ENCODE measurements at places on chromosomes 2 and 18.
A peak's percentile ranks its signal among the peaks of the same experiment; 100 is the strongest.

GRCh38 chr2:240469740-240470139 lies 34.3 kb downstream of the GPC1 start:
- DNase-seq, result no peak

- DNase-seq, result no peak
Measured at GRCh38 chr18:61842146-61842545, 50.7 kb downstream of the RNF152 start.

DNA sequence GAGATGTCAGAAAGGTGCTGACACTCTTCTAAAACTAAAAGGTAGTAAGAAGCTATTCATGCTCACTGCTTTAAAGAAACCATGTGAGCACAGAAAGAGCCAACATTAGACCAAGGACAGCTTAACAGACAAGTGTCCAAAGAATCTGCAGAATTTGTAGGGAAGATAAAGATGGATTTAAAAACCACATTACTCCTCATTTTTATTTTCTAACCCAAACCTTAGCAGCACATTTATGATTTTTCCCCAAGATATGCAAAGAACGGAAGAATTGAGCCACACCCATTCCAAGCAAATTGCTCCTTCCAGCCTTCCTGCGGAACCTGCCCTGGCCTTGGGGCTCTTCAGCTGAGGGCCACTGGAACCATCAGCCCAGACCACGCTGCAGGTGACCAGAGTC lies 26.9 kb downstream of the MBP start:
- no peak for DNase-seq

DNA sequence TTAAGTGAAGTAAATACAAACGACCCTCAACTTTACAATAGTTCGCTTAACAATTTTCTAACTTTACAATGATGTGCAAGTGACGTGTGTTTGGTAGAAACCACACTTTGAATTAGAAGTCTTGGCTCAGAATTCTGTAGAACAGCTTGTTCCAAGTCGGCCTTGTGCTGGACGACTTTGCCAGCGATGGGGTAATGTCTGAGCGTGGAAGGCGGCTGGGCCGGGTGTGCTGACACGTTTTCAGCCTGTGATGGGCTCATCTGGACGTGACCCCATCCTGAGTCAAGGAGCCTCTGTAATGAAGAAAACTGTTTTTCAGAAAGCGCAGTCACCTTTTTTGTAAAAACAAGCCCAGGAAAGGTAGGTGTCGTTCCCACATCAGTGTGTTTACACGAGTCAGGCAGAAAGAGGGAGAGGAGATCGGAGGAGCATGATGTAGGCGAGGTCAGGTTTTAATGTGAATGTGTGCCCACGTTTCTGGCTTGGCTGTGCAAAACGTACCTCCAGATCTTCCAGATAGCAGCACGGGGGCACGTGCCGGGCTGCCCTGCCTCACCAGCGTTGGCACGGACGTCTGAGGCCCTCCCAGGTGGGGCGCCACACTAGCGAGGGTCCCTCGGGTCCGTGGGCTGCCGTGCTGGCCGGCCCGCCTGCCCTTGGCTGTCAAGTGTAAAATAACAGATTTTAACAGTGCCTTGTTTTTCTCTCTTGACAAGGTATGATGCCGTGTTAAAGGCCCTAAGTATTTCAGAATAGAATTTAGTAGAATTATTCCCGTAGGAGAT lies 54.6 kb downstream of the CTDP1 start:
- DNase-seq, result no peak

- DNase-seq, result no peak
Measured at GRCh38 chr2:37795938-37796337, 124.5 kb upstream of the CDC42EP3 start.

DNA sequence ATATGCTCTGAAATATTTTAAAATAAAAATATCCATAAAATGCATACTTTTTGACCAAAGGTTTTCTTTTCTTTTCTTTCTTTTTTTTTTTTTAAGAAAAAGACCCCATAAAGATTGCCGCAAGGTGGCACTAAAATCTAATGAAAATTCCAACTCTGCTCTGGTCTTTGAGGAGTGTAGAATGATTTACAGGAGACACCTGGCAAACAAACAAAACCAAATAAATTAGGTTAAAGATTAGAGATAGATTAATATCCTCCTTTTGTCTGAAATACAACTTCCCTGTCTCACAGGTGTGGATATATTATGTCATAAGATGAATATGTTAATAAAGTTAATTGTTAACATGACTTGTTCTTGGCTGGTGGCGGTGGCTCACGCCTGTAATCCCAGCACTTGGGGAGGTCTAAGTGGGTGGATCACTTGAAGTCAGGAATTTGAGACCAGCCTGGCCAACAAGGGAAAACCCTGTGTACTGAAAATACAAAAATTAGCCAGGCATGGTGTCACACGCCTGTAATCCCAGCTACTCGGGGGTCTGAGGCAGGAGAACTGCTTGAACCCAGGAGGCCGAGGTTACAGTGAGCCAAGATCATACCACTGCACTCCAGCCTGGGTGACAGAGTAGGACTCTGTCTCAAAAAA lies 3.5 kb upstream of the RHOB start:
- peak; percentile 74 for DNase-seq

DNA sequence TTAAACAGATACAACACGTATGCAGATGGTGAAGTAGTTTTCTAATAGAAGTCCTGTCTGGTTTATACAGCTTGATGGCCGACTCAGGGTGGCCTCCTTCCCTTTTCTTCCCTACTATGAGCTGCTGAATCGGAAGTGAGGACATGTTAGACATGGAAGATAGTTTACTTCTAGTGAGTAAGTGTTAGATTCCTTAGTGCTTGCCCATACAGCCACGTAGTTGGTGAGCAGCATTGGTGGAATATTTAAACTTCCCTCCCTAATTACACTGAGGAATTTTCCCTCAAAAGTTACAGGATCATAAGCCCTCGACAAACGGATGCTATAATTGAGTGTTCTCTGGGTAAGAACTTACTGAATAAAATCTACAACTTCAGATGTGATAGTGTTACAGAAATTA lies 52.1 kb downstream of the RHBDD1 start:
- DNase-seq, result no peak

- no peak for DNase-seq
Measured at GRCh38 chr18:49544362-49544761, 17.5 kb upstream of the LIPG start.

- no peak for DNase-seq
Measured at GRCh38 chr2:80748592-80748991, 444.0 kb upstream of the LRRTM1 start.

DNA sequence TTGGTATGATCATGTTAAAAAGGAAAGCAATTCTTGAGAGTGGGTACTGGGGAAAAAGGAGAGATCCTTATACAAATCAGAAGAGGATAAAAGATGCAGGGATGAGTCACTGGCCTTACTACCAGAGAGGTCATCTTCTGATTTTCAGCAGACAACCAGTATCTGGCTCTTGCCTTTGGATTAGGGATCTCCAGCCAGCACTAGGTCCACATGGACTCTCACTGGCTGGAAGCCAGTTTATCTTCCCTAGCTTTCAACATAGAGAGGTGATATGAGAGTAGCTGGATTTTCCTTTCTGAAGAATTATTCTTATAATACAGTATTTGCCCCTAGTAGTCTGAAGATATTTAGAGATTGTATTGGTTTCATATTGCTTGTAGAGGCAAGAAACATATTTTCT lies 30.2 kb downstream of the CERKL start:
- DNase-seq, result no peak

- DNase-seq, result no peak
Measured at GRCh38 chr2:239392688-239393387, 8.0 kb downstream of the HDAC4 start.

GRCh38 chr2:128271911-128272600 lies 46.6 kb downstream of the HS6ST1 start:
- peak; percentile 38 for DNase-seq

DNA sequence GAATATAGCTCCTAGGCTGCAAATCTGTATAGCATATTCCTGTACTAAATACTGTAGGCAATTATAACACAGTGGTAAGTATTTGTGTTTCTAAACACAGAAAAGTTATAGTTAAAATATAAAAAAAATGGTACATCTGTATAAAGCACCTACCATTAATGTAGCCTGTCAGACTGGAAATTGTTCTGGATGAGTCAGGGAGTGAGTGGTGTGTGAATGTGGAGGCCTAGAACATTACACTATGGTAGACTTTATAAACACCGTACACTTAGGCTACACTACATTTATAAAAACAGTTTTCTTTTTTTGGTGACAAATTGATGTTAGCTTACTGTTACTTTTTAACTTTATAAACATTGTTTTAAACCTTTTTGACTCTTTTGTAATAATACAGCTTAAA lies 226.3 kb downstream of the CCDC85A start:
- DNase-seq, result no peak

DNA sequence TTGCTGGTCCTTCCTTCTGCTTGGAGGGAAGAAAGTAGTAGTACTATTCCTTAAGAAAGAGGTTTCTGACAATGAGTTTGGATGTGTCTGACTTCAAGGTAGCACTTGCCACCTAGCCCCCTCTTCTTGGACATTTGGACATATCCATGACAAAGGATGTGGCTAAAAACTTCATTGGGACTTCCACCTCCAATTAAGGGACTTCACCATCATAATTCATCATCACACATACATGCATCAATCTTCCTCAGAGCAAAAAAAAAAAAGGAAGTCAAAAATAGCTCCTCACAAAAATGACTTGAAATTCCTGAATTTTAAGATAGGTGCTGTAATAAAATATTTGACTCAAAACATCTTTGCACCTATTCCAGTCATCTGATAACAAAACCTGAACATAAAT lies 23.4 kb upstream of the PEX13 start:
- DNase-seq, result no peak

DNA sequence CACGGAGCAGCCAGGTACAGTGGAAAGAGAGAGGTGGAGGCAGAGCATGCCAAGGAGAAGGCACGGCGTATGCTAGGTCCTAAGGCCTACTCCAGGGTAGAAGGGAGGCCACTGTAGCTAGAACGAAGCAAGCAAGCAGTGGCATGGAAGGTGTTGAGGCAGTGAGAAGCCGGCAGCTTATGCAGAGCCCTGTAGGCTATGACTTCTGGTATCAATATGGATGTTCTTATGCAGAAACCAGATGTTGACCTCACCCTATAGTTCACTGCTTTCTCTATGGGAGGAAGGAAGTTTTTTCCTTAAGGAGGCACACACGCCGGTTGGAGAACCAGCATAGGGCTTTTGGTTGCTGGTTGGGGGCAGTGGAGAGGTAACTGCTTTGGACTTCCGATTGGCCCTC lies 6.1 kb downstream of the MGAT5 start:
- DNase-seq, result no peak

- DNase-seq, result peak; percentile 93
Measured at GRCh38 chr2:119106301-119106897, 52.2 kb downstream of the C1QL2 start.

DNA sequence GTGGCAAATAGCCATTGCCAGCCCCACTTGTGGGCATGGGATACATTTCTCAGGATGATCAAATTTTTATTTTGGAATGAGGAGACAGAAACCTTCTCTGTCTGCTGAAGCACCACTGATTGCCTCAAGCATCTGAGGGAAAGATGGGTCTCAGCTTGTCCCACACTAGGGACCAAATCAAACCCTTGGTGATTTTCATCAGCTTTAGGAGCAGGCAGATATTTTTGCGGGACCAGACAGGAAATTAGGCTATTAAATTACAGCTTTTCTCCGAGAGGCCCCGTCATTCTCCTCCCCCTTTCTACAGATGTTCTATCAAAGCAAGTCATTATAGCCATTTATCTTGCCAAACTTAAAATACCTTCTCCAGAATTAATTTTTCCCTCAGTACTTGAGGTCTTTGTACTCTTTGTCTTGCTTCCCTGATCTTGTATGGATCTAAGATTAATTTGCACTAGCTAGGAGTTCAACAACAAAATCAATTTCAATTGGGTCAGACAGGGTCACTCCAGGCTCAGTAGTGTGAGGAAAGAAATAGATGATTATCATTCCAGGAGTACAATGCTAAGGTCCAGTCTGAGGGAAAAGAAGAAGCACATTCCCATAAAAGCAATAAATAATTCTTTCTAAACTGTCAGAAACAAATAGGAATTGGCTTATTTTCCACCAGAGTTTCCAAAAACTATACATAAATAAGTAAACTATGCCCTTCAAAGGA lies 818.1 kb upstream of the SOX11 start:
- DNase-seq, result no peak

DNA sequence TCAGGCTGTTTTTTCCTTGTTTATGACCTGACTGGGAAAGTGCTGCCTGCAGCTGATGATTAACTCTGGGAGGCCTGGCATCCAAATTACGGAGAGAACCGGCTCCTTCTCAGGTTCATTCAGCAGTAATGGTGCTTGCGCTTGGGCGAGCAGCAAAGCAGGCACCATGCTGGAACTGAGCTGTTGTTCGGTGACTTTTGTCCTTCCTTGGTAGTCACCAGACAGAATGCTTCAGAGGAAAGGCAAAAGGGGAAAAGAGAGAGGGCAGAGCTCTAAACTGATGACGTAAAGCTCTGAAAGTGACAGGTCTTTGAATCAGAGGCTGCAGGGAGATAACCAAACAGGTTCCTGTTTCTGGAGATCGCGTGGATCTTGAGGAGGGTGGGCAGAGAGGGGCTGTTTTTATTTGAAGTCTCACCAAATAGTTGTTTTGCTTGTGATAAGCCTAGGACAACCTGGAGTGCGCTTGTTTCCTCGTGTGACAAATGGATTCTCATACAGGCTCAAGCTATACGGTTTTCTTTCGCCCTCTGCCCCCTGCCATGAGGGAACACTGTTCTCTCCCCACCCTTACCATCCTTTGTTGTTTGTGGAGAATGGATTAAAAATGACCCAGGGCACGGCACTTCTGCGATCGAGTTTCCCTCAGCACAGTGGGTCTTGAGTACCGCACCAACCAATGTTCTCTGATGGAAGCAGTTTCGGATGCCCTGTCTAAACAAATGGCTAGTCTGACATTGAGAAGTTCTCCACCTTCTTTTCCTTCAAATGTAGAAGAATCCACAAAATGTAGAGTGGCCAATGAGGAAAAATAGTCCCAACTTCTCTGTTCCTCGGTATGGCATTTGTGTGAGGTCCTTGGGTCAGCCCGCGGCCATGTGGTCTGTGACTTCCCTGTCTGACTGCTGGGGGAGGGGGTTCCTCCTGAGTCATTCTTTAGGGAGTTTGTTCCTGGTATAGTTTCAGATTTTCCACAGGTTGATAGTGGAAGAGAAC lies 1.3 kb downstream of the RASGRP3 start:
- no peak for DNase-seq

Data from endodermal cell (in vitro differentiated cells).